Occipital lobe (tissue), 3 donors: ENCODE measurements at places on chromosomes 6 and 20. TPM values are rescaled to one million over a fixed set of nuclear protein-coding genes. Genes with fewer than 3 reads are reported as not detected.

TAGAP gene
- total RNA-seq, result 1.4 TPM

HLA-E gene
- total RNA-seq, result 29.8 TPM

DNA sequence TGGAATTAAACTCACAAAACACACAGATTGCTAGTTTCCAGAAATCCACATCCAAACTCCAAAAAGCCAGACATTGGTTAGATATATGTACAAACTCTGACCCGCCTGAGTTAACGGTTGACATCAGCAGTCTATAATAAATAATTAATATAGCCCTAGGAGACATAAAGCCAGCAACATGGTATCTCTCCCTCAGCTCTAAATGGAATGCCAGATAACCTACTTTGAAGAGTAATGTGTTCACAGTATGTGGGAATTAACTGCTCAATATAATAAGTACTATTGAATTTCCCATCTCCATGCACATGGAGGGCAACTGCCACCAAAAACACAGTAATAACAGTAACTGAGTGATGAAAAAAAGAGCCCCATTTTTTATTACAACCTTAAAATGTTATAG lies 383.2 kb downstream of the CD83 start:
- no peak for DNase-seq

DNA sequence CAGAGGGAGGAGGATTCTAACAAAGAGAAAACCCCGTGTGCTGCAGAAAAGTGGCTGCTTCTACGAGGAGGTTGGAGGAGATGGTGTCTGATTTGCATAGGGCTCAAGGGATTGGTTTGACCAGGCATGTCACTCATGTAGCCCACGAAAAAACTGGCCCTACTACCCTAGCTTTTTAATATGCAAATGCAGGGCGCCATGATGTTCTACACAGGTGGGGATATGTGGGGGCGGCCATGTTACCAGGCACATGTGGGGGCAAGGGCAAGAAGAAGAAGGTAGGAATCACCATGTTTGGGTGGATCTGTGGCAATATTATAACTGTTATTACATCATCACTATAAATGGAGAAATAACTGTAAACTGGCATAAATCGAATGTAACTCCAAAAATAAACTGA lies 9.9 kb downstream of the KIAA1755 start:
- DNase-seq, result no peak

DNA sequence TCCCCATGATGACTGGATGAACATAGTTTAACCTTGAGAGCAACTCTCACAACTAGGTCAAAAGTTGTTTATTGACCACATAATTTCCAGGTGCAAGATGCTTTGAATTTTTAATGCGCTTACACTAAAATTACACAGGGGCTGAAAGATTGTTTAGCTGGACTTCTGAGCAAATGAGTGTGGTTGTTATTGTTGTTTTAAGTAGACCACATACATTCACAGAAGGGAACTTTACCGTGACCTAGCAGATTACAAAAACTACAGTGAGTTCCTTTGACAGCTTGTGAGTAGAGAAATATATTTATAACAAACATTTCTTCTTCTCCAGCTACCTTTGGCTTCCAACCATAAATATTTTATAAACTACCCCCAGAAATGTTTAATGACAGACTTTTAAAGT lies 178.9 kb downstream of the UST start:
- no peak for DNase-seq

GRCh38 chr20:38579219-38579910 lies 1.6 kb upstream of the ADIG start:
- DNase-seq, result no peak

DNA sequence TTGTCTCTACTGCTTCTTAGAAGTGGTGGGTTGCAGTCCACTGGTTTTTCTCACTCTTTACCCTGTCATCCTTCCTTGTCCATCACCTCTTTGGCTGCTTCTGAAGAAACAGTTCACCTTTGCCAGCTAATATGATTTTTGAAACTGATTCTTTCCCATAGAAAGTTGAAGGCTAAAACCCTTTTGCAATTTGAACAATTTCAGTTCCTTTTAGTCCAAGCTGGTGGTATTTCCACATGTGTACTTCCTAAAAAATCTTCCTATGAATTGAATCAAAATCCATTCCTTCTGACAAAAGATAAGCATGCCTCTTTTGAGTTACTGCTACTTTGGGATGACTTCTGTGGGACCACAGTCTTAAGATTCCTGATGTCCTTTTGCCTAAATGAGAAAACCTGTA lies 210.0 kb upstream of the MAN1A1 start:
- DNase-seq, result no peak

- no peak for DNase-seq
Measured at GRCh38 chr6:28648878-28649375, 123.2 kb downstream of the GPX5 start.

DNA sequence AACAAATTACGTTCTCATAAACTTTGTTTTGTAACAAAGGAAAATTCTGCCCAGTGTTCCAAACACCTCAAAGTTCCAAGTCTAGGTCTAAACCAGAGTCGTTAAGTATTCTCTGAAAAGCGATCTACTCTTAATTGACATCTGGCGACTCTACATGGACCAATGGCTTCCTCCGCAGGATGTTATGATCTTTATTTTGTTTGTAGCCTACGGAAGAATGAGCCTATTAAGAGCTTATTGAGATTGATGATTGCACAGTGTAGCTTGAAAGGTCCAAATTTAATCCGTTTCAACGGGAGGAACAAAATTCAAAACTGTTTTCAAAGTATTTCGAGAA lies 61.1 kb downstream of the FAM217A start:
- no peak for DNase-seq

- DNase-seq, result no peak
Measured at GRCh38 chr6:31116661-31117385, 2.2 kb downstream of the PSORS1C1 start.
